ENCODE measurements at places on chromosomes 4 and X.

DNA sequence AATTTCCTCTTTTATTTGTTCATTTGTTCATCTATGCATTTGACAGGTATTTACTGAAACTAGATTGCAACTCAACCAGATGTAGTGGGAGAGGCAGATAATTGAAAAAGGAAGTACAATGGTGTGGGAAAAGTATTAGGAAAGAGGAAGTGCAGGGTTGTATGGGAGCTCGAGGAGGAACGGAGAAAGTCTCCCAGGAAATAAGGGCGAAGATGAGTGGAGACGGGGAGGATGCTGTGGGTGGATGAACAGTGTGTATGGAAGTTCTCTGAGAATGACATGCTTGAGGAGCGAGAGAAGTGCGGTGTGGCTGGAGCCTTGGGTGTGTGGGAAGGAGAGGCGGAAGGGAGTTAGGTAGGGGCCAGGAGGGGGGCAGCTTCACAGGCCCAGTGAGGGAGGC is 87.5 kb upstream of the DHX15 start:
- DNase-seq = no peak

DNA sequence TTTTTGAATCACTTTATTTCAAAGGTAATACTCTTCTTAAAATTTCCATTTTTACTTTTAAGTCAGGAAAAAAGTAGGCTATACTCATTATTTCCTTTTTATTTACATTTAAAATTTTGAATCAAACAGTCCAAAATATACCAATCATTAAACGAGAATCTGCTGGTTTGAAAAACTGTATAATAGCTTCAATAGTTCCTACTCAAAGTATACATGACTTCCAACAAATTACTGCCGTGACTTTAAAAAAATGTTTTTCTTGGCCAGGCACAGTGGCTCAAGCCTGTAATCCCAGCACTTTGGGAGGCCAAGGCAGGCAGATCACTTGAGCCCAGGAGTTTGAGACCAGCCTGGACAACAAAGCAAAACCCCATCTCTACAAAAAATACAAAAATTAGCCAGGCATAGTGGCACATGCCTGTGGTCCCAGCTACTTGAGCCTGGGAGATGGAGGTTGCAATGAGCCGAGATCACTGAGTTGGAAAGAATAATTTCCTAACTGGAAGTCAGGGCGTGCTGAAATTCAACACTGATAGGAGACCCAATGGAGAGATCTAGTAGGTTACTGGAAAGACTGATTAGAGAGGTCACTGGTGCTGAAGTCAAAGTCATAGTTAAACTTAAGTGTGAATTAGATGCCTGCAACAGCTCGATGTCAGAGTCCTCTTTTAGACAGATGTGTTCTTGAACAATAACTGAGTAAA is 9.0 kb downstream of the KLHL8 start:
- DNase-seq = no peak

- no peak for DNase-seq
These were observed 27.3 kb downstream of the CXorf58 start for GRCh38 chrX:23935106-23935505.

- DNase-seq = no peak
These were observed 45.4 kb downstream of the RASL11B start for GRCh38 chr4:52907510-52907909.

GRCh38 chr4:92968556-92968955 is 664.8 kb downstream of the GRID2 start:
- no peak for DNase-seq

DNA sequence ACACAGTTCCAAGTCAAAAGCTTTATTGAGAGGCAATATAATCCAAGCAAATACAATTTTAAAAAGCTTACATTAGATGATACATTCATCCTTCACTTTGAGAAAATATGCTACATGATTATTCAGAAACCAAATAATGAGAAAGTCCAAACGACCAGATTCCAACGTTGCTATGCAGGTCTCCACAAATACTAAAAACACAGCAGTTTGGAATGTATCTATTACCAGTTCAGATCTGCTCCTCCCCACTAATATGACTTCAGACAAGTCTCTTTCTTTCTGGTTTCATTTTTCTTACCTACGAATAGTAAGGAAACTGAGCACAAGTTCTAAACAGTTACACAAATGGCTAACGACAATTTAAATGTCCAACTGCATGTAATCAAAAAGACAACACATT is 9.5 kb downstream of the NAF1 start:
- DNase-seq = no peak

- DNase-seq = no peak
These were observed 42.4 kb upstream of the PGAM4 start for GRCh38 chrX:78011846-78012245.

Measured in HS-27A (cell line).